ENCODE measurements at places on chromosomes 1 and 21.

DNA sequence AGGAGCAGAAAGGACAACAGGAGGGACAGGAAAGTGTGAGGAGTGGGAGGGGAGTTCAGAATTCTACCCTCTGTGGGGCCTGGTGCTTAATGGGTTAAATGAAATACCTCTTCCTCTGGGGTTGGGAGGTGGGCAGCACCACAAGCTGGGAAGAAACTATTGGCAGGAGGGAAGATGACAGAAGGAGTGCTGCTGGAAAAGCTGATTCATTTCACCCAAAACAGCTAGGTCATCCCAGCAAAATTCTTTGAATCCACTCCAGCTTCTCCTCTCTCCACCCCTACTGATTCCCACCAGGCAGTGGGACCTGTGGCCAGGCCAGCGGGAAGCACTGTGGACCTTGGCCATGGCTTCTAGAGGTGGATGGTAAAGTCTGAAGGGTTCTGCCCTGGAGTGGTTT, 12.8 kb downstream of the BCAN start:
- DNase-seq: no peak

DNA sequence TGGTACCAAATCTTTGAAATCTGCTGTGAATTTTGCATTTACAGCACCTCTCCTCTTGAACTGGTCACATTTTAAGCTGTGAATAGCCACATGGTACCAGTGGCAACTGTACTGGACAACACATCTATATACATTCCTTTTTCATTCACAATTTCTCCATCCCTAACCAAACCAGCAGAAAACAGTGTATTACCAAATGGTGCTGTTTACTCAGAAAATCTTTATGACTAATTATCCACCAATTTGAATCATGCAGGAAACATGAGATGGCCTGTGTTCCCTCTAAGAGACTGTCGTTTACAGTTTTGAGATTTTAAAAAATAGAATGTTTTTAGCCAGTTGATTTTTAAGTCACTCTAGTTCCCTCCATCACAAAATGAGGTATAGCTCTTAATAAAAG, 17.6 kb upstream of the CCT8 start:
- DNase-seq: peak; percentile 82

- DNase-seq: no peak
Measured at GRCh38 chr1:15958793-15959192, 17.1 kb downstream of the ZBTB17 start.

DNA sequence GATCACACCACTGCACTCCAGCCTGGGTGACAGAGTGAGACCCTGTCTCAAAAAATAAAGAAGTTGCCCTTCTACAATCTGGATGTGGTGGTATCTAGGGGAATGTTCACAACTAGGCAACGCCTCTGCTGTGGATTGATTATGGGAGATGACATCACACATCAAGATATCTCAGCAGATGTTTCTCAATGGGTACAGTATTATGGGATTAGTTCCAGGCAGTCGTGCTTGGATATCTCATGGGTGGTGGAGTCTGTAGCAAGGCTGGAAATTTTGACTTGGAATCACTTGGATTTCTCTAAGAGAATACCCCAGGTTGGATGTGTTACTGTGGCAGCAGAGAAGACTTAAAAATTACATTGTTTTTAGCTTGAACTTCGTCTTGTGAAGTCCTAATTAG, 7.7 kb downstream of the IFNAR2 start:
- DNase-seq: no peak

DNA sequence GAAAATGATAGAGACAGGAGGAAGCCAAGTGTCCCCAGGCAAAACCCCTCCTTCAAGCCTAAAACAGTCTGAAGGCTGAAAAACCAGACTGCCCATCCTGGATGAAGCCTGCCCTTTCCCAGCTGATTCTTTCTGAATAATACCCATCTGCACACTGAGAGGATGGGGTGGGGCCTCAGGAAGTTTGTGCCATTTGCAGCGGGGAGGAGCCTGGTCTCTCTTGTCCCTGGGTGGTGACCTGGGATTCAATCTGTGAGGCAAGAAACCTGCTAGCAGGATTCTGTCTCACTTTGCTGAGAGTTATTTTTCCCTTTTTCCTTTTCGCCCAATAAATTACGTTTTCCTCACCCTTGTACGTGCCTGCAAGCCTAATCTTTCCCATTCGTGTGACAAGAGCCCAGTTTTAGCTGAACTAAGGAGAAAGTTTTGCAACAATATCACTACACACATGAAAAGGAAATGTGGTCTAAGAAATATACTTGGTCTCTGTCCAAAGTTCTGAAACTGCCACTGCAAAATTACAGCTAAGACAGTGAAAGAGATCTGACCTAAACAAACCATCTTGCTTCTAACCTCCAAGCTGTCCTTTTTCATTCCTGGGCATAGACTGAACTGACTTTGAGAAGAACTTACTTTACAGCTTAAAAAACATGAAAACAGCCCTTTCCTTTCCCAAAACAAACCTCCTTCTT, 105.0 kb downstream of the COP1 start:
- DNase-seq: peak; percentile 11

GRCh38 chr1:203440771-203441170, 34.8 kb upstream of the PRELP start:
- peak; percentile 93 for DNase-seq

GRCh38 chr1:8858888-8859706, 19.4 kb downstream of the ENO1 start:
- peak; percentile 55 for DNase-seq
